T-cell (primary cell): ENCODE measurements at places on chromosomes 7 and 10. TPM values are rescaled to one million over a fixed set of nuclear protein-coding genes. Genes with fewer than 3 reads are reported as not detected.

GRCh38 chr7:142494021-142494420 lies 236.2 kb upstream of the PRSS58 start:
- DNase-seq, result no peak
- H3K36me3 ChIP-seq, result no peaks in the 10 kb centered on the region
- peaks cover 8% of the 10 kb centered on the region for H3K4me1 ChIP-seq
- H3K4me3 ChIP-seq, result no peak overlapping the region
- no peak overlapping the region for H3K27ac ChIP-seq
- H3K27me3 ChIP-seq, result no peaks in the 10 kb centered on the region

DNA sequence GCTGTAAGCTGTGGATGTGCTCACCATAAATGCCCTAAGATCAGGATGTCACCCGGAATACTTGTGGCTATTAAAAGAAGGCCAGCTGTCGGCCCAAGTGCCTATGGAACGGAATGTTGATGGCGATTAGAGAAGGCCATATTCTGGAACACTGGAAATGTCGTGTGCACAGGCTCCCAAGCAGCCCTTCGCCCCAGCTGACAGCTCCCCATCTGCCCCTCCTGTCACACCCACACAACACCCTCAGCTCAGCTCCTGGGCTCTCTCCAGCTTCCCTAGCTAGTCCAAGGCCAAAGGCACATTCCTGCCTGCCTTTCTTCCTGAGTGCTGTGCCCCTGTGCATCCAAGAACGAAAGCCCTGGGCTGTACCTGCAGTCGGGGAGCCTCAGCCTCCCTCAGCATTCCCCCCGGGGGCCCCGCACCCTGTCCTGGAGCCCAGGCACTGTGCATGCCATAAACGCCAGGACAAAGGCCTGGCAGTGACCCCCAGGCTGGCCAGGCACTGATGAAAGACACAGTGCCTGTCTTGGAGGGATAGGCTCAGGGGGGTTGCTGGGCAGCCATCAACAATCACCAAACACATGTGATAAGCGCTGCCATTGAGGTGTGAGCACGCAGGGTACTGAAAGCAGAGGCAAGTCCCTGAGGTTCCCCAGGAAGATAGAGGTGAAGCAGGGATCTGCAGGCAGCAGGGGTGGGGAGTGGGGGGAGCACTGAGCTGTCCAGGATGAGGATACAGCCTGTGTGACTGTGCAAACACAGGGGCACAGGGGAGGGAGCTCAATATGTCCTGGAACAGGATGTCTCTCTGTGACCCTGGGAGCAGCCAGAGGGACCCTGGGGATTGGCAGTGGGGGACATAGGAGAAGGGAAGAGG lies 3.7 kb upstream of the LDB3 start:
- no peaks in the 10 kb centered on the region for H3K27me3 ChIP-seq
- no peaks in the 10 kb centered on the region for H3K36me3 ChIP-seq
- no peak overlapping the region for H3K27ac ChIP-seq
- H3K4me1 ChIP-seq, result no peaks in the 10 kb centered on the region

DNA sequence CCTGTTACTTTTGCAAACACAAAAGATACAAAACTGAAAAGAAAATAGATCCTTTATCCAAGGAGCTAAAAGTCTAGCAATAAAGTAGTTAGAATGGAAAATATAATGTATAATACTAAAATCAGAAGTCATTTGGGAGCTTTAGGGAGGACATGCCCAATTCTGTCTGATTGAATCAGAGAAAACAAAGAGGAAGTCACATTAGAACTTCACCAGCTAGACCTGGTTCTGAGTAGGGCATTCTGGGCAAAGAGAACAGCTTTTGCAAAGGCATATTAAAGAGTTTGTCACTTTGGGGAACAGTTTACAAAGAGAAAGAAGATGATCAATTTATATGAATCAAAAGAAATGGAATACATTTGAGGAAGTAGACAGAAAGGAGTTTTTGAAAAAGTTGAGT lies 107.0 kb upstream of the PRSS1 start:
- H3K27ac ChIP-seq, result no peak overlapping the region
- DNase-seq, result no peak
- H3K36me3 ChIP-seq, result no peaks in the 10 kb centered on the region
- H3K27me3 ChIP-seq, result no peaks in the 10 kb centered on the region
- H3K4me3 ChIP-seq, result no peak overlapping the region

DNA sequence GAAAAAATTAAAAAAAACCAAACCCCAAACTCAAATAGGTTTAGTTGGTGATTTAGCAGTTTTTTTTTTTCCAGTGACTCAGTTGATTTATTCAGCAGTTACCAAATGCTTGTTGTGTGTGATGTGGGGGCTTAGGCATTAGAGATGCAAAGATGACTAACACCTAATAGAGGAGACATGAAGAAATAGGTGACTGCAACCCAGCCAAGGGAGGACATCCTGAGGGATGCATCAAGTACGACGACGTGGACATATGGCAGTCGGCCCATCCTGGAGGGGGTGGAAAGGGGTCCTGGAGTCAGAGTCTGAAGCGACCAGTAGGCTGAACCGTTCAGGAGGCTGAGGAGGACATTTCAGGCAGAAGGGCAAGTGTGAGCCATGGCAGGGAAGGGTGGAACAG lies 35.5 kb downstream of the LRMDA start:
- H3K27ac ChIP-seq, result no peak overlapping the region
- H3K4me1 ChIP-seq, result no peaks in the 10 kb centered on the region
- H3K27me3 ChIP-seq, result peaks cover 3% of the 10 kb centered on the region

DNA sequence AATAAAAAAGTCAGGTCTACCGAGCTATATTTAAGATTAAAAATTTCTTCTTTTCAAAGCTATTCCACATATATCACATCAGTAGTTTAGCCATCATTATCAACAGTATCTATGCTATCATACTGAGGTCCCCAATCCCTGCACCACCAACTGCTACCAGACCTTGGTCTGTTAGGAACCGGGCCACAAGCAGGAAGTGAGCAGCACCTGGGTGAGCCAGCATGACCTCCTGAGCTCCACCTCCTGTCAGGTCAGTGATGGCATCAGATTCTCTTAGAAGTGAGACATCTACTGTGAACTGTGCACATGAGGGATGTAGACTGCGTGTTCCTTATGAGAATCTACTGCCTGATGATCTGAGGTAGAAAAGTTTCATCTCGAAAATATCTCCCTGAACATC lies 632.1 kb upstream of the KCND2 start:
- no peak overlapping the region for H3K4me3 ChIP-seq
- H3K27ac ChIP-seq, result no peak overlapping the region
- no peaks in the 10 kb centered on the region for H3K4me1 ChIP-seq
- DNase-seq, result no peak
- H3K36me3 ChIP-seq, result no peaks in the 10 kb centered on the region

- DNase-seq, result no peak
- H3K36me3 ChIP-seq, result no peaks in the 10 kb centered on the region
- no peaks in the 10 kb centered on the region for H3K27me3 ChIP-seq
- no peak overlapping the region for H3K4me3 ChIP-seq
- peaks cover 5% of the 10 kb centered on the region for H3K4me1 ChIP-seq
These were observed 5.5 kb downstream of the NOC3L start for GRCh38 chr10:94357193-94357592.

- H3K4me1 ChIP-seq, result peaks cover 24% of the 10 kb centered on the region
- H3K4me3 ChIP-seq, result no peak overlapping the region
- no peaks in the 10 kb centered on the region for H3K36me3 ChIP-seq
- no peaks in the 10 kb centered on the region for H3K27me3 ChIP-seq
These were observed 271.6 kb downstream of the RPS24 start for GRCh38 chr10:78305311-78305710.

- H3K36me3 ChIP-seq, result no peaks in the 10 kb centered on the region
- no peak for DNase-seq
- peak overlapping the region; percentile 96 for H3K4me3 ChIP-seq
- no peak overlapping the region for H3K27ac ChIP-seq
These were observed 679 bp downstream of the LRRC20 start for GRCh38 chr10:70381471-70382421.

The C10orf53 gene
- total RNA-seq, result not detected

The NEURL1 gene
- total RNA-seq, result 0.70 TPM

The PTPRE gene
- total RNA-seq, result 32.2 TPM

The SLC39A12 gene
- not detected for total RNA-seq

The H2BK1 gene
- total RNA-seq, result 3.1 TPM

The ARHGEF35 gene
- 0.98 TPM for total RNA-seq

The KIF11 gene
- 1.8 TPM for total RNA-seq

The NAT16 gene
- not detected for total RNA-seq
